Endothelial cell (in vitro differentiated cells): ENCODE measurements at places on chromosomes 7 and 10. TPM values are rescaled to one million over a fixed set of nuclear protein-coding genes. Genes with fewer than 3 reads are reported as not detected.

GRCh38 chr7:2659556-2660358, 28.0 kb downstream of the TTYH3 start:
- no peak for DNase-seq

DNA sequence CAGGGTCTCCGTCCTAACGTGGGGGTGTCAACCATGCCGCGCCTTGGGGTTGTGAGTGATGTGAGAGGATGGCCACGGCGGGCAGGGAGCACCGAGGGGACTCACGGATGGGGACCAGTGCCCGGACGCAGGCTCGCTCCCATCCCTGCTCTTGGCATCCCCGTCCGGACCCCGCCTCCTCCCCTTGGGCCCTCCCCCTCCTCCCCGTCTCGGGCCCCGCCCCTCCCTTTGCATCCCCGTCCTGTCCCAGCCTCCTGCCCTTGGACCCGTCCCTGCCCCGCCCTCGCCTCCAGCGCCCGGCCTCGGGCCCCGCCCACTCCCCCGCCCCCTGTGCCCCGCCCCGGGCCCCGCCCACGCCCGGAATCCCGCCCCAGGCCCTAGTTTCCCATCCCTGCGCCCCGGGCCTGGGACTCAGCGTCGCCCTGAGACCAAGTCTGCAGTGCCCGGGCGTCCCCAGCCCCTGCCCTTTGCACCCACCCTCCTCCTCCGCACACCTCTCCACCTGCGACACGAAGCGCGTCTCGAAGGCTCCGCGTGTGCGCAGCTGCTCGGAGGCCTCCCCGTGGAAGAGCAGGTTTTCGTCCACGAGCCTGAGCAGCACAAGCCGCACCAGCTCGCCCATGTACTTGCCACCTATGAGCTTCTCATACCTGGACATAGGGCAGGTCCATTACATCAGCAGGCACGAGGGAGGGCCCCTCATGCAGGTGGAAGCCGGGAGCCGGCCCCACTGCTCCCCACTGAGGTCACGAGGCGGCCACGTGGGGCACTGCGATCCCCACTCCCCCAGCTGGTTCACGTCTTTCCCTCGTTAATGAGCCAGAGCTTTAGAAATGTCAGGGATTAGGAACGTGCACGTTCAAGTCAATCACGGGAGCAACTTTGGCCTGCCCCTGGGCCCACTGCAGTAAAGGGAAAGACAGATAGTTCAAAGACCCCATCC, 5.1 kb upstream of the MYL7 start:
- DNase-seq: peak; percentile 59

The VWDE gene
- 3.2 TPM for total RNA-seq

The SGCE gene
- 37.7 TPM for total RNA-seq

DNA sequence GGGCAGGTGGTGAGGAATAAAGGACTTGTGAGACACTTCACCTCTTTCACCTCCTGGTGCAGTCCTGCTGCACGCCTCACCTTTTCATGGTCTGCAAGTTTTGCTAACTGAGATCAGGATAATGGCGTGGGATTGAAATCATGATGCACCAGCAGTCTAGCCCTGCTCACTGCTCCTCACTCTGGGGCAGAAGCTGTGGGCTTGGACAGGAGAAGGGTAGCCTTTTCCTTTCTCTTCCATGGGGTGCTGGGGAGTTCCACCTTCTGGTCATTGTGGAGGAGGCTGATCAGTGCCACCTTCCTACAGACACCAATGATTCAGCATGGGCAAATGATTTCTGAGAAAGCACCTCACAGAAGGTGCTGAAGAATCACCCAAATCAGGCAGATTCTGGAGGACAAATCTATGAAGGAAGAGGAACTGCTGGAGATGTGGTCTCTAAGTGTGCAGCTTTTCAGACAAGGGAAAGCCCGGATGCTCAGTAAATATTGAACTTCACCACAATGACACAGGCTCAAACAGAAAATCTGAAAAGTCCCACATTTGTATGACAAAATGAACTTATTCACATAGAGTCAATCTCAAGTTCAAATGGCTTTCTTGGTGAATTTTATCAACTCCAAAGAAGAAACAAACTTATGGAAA, 19.7 kb downstream of the MBL2 start:
- DNase-seq: no peak

DNA sequence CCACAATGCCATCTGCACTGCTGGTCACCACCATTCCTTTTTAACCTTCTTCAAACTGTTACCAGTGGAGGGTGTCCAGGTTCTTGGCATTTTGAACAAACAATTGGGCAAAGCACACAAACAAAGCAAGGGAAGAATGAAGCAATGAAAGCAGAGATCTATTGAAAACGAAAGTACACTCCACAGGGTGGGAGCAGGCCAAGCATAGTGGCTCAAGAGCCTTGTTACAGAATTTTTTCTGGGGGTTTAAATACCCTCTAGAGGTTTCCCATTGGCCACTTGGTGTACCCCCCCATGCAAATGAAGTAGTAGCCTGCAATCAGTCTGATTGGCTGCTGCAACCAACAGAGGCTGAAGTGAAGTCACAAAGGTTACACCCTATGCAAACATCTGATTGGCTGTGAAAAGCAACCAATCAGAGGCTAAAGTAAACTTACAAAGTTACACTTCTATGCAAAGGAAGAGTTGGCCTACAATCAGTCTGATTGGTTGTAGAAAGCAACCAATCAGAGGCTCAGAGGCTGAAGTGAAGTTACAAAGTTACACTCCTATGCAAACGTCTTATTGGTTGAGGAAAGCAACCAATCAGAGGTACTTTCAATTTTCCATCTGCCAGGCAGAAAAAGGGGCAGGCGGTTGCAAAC, 103.2 kb upstream of the WAC start:
- no peak for DNase-seq

GRCh38 chr10:76036111-76036940, 604.9 kb downstream of the LRMDA start:
- DNase-seq: peak; percentile 82

GRCh38 chr10:15262036-15262713, 93.7 kb upstream of the NMT2 start:
- no peak for DNase-seq

GRCh38 chr10:92530891-92531535, 42.9 kb downstream of the IDE start:
- DNase-seq: no peak

The ANKRD61 gene
- total RNA-seq: not detected

The FOXI2 gene
- not detected for total RNA-seq

The TBL2 gene
- total RNA-seq: 22.4 TPM

GRCh38 chr7:46982928-46983327, 599.0 kb downstream of the TNS3 start:
- DNase-seq: no peak

DNA sequence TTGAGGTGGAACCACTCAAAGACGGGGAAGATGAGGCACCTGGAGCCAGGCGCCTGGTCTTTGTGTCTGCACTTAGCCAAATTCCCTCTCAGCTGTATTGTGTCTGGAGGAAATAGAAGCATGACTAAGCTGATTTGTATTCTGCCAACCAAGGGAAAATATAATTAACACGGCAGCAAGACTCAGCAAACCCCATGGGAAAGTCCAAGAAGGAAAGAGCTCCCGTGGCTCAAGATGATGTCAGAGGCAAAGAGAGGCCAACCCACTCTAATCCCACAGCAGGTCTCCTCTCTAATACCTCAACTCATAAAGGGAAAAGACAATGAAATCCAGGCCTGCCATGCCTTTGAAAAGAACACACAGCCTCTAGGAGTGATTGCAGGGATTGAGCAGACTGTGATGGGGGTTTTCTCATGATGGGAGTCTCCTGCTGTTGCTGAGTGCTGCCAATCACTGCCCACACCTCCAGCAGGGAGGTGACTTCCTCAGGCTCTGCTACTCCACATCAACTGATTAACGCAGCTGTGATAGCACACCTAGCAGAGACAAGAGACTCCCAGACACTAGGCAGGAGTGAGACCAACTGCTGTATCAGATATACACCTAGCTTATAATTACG, 255.5 kb upstream of the C7orf33 start:
- no peak for DNase-seq

- DNase-seq: no peak
These were observed 86.4 kb downstream of the PRPF18 start for GRCh38 chr10:13673156-13673555.

- DNase-seq: no peak
These were observed 375.0 kb upstream of the SEMA3C start for GRCh38 chr7:81293806-81294205.

GRCh38 chr7:29315892-29316270, 121.3 kb downstream of the CHN2 start:
- DNase-seq: no peak

GRCh38 chr10:98481404-98481945, 34.7 kb upstream of the HPS1 start:
- no peak for DNase-seq

The UPK3BL2 gene
- total RNA-seq: 9.3 TPM

The DHTKD1 gene
- total RNA-seq: 31.7 TPM

DNA sequence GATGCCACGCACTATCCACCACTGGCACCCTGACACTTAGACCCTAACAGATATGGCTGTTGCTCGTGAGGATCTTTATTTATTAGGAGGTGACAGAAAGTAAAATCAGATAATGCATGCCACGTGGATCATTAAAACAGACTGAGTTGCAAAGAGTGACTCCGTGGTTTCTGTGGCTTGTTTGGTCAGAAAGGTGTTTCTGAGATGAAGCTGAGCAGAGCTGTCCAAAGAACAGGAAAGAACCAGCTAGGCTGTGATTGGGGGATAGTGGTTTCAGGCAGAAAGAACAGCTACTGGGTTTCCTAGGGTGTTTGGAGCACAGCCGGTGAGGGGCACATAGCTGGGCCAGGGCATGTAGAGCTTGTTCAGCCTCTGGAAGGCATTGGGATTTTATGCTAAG, 34.4 kb downstream of the CSGALNACT2 start:
- no peak for DNase-seq

GRCh38 chr10:60479305-60480020, 89.8 kb upstream of the ANK3 start:
- no peak for DNase-seq

The OR6B1 gene
- total RNA-seq: not detected

GRCh38 chr7:73977619-73978618, 50.1 kb upstream of the ELN start:
- no peak for DNase-seq

DNA sequence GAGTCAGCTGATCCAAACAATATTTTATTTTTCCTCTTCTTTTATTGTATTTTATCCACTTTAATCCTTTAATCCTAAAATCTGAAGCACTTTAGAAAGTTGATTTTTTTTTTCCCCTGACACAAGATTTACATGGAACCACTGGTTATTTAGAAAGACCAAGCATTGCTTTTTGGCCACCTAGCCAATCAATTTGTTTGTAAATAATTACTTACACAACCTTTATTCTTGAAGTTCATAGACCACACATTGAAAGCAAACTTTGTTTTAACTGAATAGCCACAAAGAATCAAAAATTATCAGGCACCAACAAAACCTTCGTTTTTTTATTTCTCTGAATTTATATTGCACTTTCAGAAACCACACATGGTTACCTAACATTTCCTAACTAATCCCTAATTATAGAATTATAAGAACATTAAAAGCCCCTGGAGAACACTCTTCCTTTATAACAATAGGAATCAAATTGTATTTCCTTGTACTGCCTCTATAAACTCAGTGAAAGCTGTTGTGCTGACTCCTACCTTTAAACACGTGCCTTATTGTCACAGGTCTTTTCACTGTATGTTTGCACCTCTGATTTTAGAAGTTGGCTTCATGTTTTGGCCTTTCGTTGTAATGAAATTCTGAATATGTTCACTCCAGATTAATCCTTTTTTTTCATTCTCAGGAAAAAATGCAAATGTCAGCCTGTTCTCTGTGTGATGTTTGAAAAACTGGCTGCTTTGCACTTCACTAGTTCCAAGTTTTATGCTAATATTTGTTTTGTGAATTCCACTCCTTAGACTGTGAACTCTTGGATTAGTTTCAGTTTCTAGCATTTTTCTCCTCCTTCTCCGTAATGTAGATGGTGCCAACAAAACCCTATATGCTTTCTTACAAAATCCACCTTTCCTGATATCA, 1511.9 kb downstream of the REEP3 start:
- no peak for DNase-seq

DNA sequence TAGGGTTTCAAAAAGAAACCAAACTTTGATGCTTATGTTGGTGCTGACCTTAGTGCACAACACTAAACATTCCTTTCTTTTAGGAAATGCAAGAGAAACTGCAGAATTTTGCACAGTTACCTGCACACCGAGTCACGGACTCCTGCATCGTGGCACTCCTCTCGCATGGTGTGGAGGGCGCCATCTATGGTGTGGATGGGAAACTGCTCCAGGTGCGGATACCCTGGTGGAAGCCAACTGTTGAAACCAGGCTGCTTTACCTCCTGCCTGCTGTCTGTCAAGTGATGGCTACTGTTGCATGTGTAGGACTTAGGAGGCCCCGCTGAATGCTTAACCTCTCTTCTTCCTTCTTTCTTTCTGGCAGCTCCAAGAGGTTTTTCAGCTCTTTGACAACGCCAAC, 11.7 kb downstream of the CASP2 start:
- DNase-seq: peak; percentile 66

The PDE6C gene
- total RNA-seq: not detected

DNA sequence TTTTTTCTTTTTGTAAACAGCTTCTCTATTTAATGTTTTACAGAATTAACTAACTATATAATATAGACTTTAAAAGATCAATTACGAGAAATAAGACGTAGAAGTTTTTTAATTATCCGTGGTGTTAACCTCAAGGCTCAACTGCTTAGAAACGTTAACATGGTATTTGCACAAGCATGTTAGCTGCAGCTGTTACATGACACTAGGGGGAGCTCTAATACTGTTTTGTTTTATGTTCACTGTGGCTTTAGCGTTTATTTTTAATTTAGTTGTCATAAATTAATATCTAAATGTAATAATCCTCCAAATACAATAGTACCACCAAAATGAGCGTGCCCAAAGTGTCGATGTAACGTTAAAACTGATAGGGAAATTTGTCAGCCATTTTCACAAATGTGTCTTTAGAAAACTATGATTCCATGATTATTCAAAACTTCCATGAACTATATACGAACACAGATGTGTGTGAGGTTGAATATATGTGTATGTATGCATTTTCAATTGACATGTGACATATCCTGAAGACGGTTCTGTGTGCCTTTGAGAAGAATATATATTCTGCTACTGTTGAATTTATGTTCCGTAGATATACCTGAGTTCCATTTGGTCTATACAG, 828.8 kb upstream of the MBL2 start:
- no peak for DNase-seq

GRCh38 chr10:114526126-114526503, 121.8 kb upstream of the AFAP1L2 start:
- no peak for DNase-seq

The GJC3 gene
- 1.8 TPM for total RNA-seq

- DNase-seq: no peak
These were observed 57.4 kb upstream of the CASD1 start for GRCh38 chr7:94452239-94452638.

DNA sequence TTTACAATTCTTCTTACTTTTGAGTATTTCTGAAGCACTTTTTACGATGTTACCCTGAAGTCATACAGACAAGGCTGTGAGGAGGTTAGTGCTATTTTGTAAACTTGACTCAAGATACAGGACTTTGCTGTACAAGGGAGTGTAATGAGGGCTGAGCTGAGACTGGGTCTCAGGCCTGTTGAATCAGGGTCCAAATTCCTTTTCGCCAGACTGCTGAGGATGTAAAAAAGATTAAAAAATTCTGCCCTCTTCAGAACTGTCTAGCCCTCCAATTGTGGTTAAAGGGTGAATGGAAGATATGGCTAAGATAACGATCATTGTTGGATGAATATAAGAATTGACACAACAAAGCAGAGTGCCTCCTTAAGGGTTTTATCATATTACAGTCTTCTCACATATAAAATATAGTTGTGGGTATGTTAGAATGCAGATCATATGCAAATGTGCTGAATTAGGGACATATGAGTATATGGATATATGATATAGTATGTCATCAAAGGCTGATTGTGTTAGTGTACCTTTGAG, 165.4 kb downstream of the SUGCT start:
- DNase-seq: no peak
